Activated CD8-positive, alpha-beta T cell treated with anti-CD3 and anti-CD28 coated beads for 36 hours (primary cell): ENCODE measurements at places on chromosomes 2 and 18.

GRCh38 chr18:41618147-41618546, 336.9 kb upstream of the PIK3C3 start:
- DNase-seq, result no peak

GRCh38 chr2:122034777-122035176, 279.3 kb downstream of the TSN start:
- no peak for DNase-seq

- no peak for DNase-seq
Measured at GRCh38 chr2:190497428-190497827, 37.1 kb downstream of the NEMP2 start.

- no peak for DNase-seq
Measured at GRCh38 chr2:15971831-15972522, 31.6 kb downstream of the MYCN start.

DNA sequence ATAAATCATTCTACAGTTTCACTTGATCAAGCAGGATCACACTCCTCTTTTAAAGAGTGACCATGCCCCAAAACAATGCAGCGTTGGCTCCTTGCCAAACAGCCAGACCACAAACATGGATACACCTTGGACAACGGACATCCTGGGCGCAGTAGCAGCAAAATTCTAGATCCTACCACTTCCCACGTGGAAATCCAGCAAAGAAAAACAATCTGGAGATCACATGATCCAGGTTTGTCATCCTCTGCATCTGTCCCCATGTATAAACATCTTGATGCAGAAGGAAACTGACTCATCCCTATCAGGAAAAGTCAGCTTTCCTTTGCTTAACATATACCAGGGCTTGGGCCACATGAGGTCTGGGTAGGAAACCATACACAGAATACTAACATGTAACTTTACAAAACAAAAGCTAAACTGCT, 53.1 kb downstream of the ZNF521 start:
- DNase-seq, result no peak

- DNase-seq, result no peak
Measured at GRCh38 chr2:174667250-174667860, 69.8 kb upstream of the WIPF1 start.

- no peak for DNase-seq
Measured at GRCh38 chr18:78856569-78857313, 122.9 kb upstream of the SALL3 start.

GRCh38 chr2:47198985-47199451, 43.9 kb upstream of the STPG4 start:
- DNase-seq, result no peak

DNA sequence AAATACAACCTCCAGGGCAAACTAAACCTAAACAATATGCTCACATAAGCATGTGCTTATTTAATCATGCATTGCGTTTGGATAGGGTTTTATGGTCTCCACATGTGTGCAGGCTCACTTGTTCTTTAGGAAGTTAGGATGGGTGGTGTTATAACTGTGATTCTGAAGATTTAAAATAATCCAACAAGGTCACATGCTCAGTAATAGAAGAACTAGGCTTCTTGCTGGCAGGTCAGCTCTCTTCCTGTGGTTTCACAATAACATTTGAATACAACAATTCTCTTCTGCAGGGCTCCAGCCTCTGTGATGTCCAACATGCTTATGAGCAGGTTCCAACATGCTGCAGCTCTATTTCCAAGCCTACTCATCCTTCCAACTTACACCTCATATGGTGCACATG, 84.0 kb downstream of the MYL12B start:
- DNase-seq, result no peak

- no peak for DNase-seq
Measured at GRCh38 chr2:217017456-217018252, 157.8 kb upstream of the TNP1 start.

DNA sequence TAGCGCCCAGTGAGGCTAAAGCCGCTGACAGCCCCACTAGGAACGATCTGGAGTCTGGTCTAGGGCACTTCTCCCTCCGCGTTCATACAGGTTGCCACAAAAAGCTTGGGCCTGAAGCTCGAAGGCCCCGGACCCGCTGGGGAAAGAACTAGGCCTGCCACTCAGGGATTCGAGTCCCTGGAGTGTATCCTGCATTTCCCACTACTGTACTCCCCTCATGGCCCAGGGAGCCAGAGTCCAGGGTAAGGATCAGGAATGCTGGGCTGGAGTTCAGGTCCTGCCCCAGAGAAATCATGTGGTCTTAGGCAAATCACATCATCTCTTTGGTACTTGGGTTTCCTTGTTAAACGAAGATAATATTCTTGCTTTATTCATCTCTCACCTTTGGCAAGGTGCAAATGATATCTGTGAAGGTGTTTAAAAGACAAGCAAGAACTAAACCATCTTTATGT, 1.4 kb upstream of the ZFP36L2 start:
- no peak for DNase-seq

DNA sequence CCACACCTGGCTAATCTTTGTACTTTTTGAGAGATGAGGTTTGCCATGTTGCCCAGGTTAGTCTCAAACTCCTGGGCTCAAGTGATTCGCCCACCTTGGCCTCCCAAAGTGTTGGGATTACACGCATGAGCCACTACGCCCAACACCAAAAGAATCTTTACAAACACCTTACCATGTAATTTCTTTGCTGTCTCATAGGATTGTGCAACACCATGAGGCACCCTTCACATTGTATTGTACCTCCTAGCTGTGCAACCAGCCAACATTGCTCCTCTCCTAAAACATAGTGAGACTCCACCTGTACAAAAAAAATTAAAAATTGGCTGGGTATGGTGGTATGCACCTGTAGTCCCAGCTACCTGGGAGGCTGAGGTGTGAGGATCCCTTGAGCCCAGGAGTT, 3.1 kb upstream of the MFSD6 start:
- no peak for DNase-seq
